ENCODE measurements at places on chromosomes 16 and 17.

DNA sequence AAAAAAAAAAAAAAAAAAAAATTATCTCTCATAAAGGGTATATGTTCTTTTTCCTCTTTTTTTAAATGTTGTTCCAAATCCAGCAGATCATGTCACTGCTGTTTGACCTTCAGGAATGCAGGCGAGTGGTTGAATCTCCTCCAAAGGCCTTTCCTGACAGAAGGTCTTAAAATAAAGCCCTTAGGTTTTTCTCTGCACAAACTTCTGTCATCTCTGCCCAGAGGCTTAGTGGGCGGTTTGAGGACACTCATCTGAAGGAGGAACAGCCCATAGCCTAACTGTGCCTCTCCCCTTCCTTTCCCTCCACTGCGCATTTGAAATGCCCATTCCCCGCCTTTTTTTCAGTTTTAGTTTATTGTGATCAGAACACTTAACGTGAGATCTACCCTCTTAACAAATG is 270.2 kb downstream of the TMEM114 start:
- no peak for DNase-seq

- no peak for DNase-seq
Measured at GRCh38 chr17:7839190-7839875, 5.3 kb downstream of the KDM6B start.

GRCh38 chr16:67164599-67165061 is at the start of gene HSF4:
HSF4 (plus strand) TSS chr16:67164745; CDS start chr16:67164812, 67 bp downstream.
- no peak for DNase-seq

DNA sequence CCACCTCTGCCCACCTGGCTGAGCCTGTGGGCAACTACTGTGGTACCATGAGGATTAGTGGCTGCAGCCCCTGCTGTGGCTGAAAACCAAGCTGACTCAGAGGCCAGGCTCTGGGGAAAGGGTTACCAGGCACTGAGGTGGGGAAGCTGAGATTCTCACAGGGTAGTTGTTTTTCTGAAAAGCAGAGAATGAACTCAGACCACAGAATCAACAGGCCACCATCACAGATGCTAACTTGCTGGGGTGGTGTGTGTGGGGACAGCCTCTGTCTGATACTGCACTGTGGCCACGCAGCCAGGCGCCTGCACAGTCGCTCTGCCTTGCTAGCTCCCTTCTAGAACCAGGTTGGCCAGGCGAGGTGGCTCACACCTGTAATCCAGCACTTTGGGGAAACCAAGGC is 28.8 kb downstream of the NPLOC4 start:
- no peak for DNase-seq

DNA sequence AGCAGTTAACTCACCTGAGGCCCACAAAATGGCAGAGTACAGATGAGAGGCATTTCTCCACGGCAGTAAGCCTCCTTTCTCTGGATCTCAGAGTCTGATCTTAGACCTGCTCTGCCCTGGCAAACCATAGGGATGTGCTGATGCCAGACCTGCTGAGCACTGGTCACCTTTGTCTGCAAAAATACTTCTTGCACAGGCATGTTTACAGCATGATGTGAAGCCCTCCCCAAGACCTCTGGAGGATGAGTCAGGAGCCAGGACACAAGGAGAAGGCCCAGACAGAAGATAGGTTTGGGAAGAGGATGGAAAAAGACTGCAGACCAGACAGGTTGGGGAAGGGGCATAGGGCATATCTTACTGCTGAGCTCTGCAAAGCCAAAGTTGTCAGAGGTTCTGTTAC is 426.6 kb downstream of the PMP22 start:
- DNase-seq = no peak

GRCh38 chr17:73783945-73784603 is 139.8 kb upstream of the SDK2 start:
- no peak for DNase-seq

DNA sequence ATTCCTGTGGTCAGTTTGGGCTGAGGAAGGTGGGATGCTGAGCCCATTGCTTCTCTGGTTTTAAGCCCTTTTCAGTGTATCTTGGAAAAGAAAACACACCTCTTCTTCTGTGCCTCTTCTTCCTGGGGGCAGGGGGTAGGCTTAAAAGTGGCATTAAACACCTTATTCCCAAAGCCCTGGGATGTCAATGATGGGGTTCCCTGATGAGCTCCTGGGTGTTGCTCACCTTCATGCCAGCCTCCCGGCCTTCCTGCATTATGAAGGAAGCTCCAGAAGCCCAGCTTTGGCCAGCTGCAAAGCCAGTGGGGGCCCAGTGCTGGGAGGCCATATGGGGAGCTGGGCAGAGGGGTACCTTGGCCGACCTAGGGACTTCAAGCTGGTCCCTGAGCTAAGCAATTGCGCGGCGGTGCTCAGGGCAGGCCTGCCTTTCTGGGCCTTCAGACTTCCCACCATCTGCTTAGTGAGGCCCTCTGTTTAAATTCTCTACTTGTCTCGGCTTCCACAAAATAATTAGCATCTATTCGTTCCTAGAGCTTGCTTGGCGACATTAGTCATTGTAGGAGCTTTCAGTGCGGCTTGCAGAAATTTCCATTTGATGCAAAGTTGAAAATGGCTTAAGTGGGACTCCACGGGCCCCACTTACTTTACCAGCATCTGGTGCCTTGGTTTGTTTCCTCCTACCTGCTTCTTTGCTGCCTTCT is 121.7 kb upstream of the NLRP1 start:
- DNase-seq = no peak

DNA sequence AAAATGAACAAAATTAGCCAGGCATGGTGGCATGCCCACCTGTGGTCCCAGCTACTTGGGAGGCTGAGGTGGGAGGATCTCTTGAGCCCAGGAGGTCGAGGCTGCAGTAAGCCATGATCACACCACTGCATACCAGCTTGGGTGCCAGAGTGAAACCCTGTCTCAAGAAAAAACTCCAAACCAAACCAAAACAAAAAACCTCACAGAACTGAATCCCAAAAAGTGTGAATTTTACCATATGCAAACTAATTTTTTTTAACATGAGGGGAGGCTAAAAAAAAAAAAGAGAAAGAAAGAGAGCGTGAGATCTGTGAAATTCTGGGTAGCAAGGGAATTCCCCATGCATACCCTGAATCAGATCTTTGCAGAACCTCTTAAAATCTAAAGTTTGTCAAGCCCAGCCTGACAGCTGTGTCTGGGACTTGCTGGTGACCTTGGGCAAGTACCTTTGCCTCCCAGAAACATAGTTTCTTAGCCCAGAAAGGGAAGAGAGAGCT is 17.1 kb upstream of the CDH1 start:
- no peak for DNase-seq

DNA sequence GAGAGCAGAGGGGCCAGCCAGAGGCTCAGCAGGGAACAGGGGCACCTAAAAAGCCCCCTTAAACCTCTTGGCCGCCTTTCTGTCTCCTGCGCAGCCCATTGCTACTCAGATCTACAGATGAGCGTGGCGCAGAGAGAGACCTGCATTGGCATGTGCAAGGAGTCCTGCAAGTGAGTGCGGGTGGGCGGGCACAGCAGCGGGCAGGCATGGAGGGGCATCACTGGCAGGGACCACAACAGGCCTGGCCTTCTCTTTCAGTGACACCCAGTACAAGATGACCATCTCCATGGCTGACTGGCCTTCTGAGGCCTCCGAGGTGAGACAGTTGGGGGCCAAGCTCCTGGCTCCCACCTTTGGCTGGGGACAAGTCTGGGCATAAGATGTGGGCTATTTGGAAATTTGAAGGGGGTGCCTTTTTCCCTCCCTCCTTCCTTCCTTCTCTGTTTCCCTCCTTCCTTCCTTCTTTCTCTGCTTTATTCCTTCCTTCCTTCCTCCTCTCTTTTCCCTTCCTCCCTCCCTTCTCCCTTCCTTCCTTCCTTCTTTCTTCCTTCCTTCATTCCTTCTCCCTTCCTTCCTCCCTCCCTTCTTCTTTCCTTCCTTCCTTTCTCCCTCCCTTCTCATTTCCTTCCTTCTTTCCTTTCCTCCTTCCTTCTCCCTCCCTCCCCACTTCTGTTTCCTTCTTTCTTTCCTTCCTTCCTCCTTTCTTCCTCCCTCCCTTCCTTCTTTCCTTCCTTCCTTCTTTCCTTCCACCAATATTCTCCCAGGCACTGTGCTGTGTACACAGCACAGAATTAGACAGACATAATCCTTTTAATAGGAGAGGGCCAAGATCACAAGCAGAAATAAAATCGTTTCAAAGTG is 75.2 kb downstream of the SCNN1B start:
- DNase-seq = no peak

- no peak for DNase-seq
Measured at GRCh38 chr17:34843682-34844081, 117.6 kb downstream of the CCT6B start.

DNA sequence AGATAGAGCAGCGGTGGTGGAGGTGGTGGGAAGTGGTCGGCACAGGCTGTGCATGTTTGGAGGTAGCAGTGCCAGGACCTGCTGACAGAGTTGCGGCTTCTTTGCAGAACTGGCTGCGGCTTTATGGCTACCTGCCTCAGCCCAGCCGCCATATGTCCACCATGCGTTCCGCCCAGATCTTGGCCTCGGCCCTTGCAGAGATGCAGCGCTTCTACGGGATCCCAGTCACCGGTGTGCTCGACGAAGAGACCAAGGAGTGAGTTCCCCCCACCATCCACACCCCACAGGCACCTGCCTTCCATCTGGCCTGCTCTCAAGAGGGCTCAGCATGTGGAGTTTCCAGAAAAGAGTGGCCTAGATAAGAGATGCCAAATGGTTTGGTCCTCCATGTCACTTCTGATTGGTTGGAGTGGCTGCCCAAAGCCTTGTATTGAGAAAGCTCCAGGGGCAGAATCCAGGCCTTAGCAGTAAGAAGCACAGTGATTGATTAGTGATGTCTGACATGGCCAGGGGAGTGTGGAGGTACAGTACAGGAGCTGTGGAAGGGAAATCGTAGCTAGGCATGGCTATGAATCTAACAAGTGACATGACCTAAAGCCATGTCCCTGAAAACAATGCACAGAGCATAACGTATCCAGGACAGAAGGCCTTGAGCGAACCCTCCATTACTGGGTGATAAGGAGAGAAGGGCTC is 12.0 kb downstream of the MMP15 start:
- DNase-seq = no peak

DNA sequence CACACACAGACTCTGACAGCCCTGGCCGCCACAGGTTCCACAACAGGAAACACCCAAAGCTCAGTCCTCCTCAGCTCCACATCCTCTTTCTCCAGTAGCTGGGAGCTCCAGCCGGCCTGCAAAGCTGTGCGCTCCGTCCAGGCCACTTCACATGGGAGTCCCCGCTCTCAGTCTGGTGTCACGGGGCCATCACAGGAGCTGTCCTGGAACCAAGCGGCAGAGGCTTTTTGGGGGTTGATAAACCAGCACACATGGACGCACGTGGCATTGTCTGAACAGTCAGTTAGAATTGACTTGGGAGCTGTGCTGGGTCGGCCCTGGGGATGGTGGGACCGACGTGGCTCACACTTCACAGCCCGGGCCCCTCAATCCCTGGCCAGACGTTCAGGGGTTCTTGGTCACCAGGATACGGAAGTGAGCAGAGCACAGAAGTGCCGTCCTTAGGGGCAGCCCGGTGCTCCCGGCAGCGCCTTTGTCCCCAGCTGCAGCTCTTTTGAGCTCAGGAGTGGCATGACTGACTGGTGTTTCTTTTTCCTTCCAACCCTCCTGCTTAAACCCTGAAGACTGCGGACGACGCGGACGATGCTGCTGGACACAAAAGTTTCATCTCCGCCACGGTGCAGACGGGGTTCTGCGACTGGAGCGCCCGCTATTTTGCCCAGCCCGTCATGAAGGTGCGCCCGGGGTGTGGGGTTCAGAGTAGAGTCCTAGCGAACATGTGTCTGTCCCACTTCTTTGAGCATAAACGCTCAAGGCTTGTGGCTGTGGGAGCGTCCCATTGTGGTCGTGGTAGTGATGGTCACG is 66.6 kb upstream of the CHMP6 start:
- no peak for DNase-seq

DNA sequence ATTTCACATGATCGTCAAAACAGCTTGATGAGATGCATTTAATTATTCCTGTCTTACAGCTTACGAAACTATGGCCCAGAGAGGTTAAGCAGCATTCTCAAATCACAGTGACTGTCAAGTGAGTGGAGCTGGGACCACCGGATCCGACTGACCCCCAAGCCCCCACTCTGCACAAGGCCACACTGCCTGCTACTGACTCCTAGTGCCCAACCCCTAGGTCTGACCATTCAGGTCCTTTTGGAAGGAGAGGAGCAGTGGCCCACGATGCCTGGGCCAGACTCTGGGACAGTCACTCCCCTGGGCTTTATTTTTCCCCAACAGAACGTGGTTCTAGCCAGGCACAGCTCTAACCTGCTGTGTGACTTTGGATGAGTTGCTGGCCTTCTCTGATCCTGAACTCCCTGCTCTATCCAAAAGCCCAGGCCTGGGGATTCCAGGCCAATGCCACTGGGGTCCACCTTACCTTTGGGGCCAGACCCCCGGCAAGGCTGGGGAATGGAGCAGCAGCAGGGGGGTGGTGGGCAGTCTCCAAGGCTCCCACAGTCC is 9.9 kb downstream of the TSPOAP1 start:
- DNase-seq = no peak

GRCh38 chr17:17258011-17258410 is 21.0 kb upstream of the FLCN start:
- DNase-seq = no peak

GRCh38 chr16:85573696-85574641 is 39.2 kb upstream of the GSE1 start:
- DNase-seq = no peak

DNA sequence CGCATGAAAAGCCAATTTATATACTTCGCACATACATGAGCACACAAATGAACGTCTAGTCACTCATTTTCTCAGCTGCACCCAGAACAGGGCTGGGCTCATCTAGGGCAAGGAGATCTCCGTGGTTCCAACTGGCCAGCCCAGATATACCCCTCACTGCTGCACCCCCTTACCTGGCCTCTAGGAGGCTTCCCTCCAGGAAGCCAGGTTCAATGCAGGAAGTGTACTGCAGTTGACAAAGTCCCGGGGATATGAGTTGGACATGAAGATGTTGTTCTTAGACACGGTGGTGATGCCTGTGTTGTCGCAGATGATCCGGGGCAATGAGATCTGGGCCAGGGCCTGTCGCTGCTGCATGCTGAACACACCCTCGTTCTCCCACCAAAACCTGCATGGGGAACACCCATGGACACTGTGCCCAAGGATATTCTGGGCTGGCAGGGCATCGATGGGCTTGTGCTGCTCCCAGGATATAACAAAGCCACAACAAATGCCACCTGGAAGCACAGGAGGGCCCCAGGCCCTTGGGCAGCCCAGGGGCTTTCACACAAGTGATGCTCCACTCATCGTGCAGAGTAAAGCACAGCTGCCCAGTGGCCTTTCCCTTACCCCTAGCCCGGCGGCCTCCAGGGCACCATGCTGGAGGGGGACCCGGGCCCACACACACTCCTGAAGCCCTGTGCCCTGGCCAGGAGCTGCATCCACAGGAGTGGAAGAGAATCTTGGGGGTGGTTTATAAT is 10.1 kb downstream of the MPO start:
- no peak for DNase-seq
